ENCODE measurements at places on chromosomes 5 and 9. TPM values are rescaled to one million over a fixed set of nuclear protein-coding genes. Genes with fewer than 3 reads are reported as not detected.

- no peak overlapping the region for H3K27ac ChIP-seq
- no peaks in the 10 kb centered on the region for H3K36me3 ChIP-seq
- no peak overlapping the region for H3K4me3 ChIP-seq
Observed at GRCh38 chr9:113475031-113475430, 11.5 kb downstream of the RGS3 start.

GRCh38 chr5:83401122-83401731, 70.3 kb upstream of the VCAN start:
- H3K4me1 ChIP-seq, result peaks cover 41% of the 10 kb centered on the region
- no peak overlapping the region for H3K27ac ChIP-seq
- no peaks in the 10 kb centered on the region for H3K27me3 ChIP-seq
- DNase-seq, result no peak

GRCh38 chr5:170562875-170563228, 59.0 kb downstream of the KCNIP1 start:
- H3K4me1 ChIP-seq, result no peaks in the 10 kb centered on the region
- no peaks in the 10 kb centered on the region for H3K36me3 ChIP-seq
- no peak overlapping the region for H3K27ac ChIP-seq
- no peak overlapping the region for H3K4me3 ChIP-seq

GRCh38 chr9:80605129-80605528, 1033.4 kb downstream of the TLE4 start:
- peak; percentile 62 for DNase-seq
- H3K4me1 ChIP-seq, result peaks cover 10% of the 10 kb centered on the region
- H3K4me3 ChIP-seq, result no peak overlapping the region
- peaks cover 3% of the 10 kb centered on the region for H3K27me3 ChIP-seq

- peak; percentile 98 for DNase-seq
- no peak overlapping the region for H3K4me3 ChIP-seq
- peaks cover 36% of the 10 kb centered on the region for H3K4me1 ChIP-seq
- H3K27me3 ChIP-seq, result no peaks in the 10 kb centered on the region
Observed at GRCh38 chr5:160260881-160261815, 31.8 kb downstream of the FABP6 start.

- no peak for DNase-seq
- no peaks in the 10 kb centered on the region for H3K4me1 ChIP-seq
- H3K4me3 ChIP-seq, result no peak overlapping the region
- no peak overlapping the region for H3K27ac ChIP-seq
Observed at GRCh38 chr5:1497795-1498622, 25.8 kb downstream of the LPCAT1 start.

GRCh38 chr5:139690064-139690802, 42.1 kb downstream of the CXXC5 start:
- peak overlapping the region; percentile 80 for H3K27ac ChIP-seq
- H3K27me3 ChIP-seq, result no peaks in the 10 kb centered on the region
- peak; percentile 72 for DNase-seq
- no peaks in the 10 kb centered on the region for H3K36me3 ChIP-seq
- no peak overlapping the region for H3K4me3 ChIP-seq

- no peaks in the 10 kb centered on the region for H3K36me3 ChIP-seq
- no peaks in the 10 kb centered on the region for H3K4me1 ChIP-seq
Observed at GRCh38 chr5:149143470-149143869, 2.2 kb downstream of the ABLIM3 start.

DNA sequence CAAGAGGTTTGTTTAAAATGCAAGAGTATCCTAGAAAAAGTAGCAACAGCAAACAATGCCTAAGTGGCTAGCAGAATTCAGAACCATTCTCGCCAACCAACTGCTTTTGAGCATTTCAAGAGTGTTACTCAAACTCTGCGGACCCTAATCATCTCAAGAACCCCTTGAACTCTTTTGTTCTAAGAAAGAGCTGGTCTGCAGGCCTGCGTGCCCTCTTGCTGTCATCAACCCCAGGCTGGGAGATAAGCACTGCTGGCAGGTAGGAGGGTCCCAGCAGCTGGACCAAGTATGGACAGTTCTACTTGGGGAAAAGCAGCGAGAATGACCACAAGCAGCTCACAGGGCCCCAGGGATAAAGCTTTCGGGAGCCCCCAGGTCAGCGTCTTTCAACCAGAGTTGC, 38.3 kb downstream of the MYO10 start:
- H3K27ac ChIP-seq, result peak overlapping the region; percentile 91
- no peak overlapping the region for H3K4me3 ChIP-seq
- no peaks in the 10 kb centered on the region for H3K27me3 ChIP-seq
- no peaks in the 10 kb centered on the region for H3K36me3 ChIP-seq
- DNase-seq, result peak; percentile 86
- peaks cover 32% of the 10 kb centered on the region for H3K4me1 ChIP-seq

DNA sequence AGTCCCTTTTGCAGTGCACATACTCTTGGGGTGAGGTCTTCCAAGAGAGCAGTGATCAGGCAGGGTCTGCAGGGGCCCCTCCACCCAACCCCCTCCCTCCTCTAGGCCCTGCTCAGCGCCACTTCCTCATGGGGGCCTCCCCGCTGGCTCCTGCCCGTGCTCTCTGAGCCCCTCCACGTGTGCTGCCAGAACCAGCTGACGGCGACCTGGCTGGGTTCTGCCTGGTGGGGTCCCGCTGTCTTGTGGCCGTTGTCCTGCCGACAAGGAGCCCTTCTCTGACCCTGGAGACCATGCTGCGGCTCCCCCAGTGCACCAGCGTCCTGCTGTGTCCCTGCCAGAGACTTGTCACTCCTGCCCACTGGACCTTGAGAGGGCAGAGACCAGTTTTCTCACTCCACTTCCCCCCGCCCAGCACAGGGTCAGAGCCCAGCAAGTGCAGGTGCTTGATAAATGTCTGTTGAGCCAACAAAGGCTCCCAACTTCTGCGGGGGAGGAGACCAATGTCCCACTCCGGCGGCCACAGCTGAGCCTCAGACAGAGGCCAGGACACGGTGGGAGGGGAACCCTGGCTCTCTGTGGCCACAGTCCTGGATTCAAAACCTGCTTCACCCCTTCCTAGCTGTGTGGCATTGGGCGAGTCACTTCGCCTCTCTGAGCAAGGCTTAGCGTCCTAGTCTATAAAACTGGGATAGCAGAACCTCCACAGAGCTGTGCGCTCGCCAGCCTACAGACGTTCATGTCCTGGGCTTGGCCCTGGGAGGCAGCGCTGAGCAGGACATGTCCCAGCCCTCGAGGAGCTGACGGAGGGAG, 24.8 kb downstream of the SARDH start:
- no peaks in the 10 kb centered on the region for H3K27me3 ChIP-seq
- no peak overlapping the region for H3K27ac ChIP-seq
- peaks cover 29% of the 10 kb centered on the region for H3K4me1 ChIP-seq
- no peak overlapping the region for H3K4me3 ChIP-seq
- DNase-seq, result no peak

DNA sequence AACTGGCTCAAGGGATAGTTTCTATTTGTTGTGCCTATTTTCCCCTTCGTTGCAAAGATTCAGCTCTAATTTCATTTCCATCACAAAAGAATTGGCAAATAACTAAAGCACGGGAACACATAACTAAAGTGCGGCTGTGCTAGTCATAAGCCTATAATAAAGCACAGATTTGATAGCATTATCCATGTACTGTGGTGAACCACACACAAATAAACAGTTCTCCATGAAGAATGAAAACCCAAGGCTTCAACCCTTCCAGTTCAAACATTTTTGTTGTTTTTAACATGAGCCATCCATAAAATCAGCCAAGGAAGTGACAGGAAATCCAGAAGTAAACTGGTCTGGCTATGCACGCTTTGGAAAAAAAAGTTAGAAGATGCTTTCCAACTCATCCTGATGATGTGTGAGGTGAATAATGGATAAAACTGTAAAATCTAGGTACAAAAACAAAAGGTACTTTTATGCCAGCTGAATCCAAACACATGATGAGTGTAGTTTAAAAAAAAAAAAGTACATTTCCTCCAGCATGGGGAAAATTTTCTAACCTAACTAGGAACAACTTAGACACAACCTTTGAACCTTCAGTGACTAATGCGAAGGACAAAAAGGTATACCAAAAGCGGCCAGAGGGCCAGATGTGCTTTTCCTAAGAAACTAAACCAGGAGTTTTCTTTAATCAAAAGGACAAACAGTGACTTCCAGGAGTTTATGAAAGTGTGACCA, 10.2 kb downstream of the ZNF608 start:
- H3K4me1 ChIP-seq, result peaks cover 91% of the 10 kb centered on the region
- H3K27me3 ChIP-seq, result no peaks in the 10 kb centered on the region
- DNase-seq, result peak; percentile 33

DNA sequence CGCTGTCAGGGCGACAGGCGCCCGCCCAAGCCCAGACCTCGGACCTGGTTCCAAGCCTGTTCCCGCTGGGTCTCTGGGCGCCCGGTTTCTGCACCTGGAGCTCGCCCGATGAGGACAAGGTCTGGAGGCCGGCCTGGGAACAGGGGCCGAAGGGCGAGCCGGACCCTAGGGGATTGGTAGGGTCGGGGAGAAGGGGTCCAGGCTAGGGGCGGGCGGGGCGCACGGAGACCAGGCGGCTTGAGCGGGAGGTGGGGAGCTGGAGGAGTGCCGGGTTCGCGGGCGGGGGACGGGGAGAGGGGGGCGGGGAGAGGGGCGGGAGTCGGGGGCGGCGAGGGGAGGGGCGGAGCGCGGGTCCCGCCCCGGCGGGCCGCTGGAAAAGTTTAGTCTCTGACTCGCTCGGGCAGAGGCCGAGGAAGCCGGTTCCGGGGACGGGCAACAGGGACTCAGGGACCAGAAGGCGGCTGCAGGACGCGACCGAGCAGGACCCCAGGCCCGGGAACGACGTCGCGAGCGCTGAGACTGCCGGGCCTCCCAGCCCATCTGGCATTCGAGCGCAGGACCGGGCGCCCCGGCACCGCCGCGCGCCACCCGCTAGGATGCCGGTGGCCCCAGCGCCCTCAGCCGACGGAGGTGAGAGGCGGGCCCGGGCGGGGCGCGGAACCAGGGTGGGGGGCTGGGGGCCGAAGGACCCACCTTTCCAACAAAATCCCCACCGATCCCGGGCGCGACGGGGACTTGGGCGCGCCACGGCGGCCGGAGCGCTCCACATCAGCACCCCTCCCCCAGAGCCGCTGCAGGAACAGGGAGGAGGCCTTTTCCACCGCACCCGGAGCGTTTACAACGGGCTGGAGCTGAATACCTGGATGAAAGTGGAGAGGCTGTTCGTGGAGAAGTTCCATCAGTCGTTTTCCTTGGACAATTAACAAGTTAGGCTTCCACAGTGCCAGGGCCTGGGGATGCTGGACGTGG, at the start of gene S1PR3:
Gene S1PR3 (plus strand): TSS at position 403 of the 969 bp plus-strand sequence. CDS start 9,733 bp downstream, outside the sequence.
- H3K27ac ChIP-seq, result peak within 1 kb of the TSS; percentile 29
- H3K4me3 ChIP-seq, result peak within 1 kb of the TSS; percentile 74
- DNase-seq, result peak; percentile 81
- H3K27me3 ChIP-seq, result no peaks in the 10 kb centered on the region
- no peaks in the 10 kb centered on the region for H3K36me3 ChIP-seq

DNA sequence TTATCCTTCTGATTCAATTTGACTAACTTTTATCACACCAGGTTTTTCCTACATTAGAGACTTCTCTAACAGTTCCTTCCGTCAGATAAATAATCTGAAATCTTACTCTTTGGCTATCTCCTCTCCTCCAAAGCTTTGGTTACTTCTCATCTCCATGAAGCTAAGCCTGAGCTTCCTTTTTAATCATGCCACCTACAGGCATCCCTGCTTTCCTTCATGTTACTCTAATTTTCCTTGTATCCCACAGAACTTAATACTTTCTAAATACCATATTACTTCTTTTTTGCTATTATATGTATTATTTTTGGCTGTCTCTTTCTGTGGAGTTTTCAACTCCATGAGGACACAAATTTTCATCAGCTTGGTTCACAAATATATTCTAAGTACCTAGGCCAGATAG, 49.7 kb downstream of the C9 start:
- no peaks in the 10 kb centered on the region for H3K4me1 ChIP-seq
- no peak overlapping the region for H3K27ac ChIP-seq
- H3K4me3 ChIP-seq, result no peak overlapping the region
- no peaks in the 10 kb centered on the region for H3K27me3 ChIP-seq

GRCh38 chr5:58043032-58043945, 416.6 kb downstream of the PLK2 start:
- H3K27me3 ChIP-seq, result no peaks in the 10 kb centered on the region
- H3K4me3 ChIP-seq, result no peak overlapping the region
- DNase-seq, result no peak

GRCh38 chr9:20225826-20226225, 396.5 kb downstream of the MLLT3 start:
- DNase-seq, result no peak
- peaks cover 28% of the 10 kb centered on the region for H3K4me1 ChIP-seq

- H3K27ac ChIP-seq, result no peak overlapping the region
- H3K36me3 ChIP-seq, result no peaks in the 10 kb centered on the region
- no peak overlapping the region for H3K4me3 ChIP-seq
- no peaks in the 10 kb centered on the region for H3K4me1 ChIP-seq
- DNase-seq, result peak; percentile 76
- H3K27me3 ChIP-seq, result no peaks in the 10 kb centered on the region
Observed at GRCh38 chr5:61322738-61323725, 9.0 kb upstream of the ZSWIM6 start.

- H3K4me3 ChIP-seq, result no peak overlapping the region
- no peaks in the 10 kb centered on the region for H3K27me3 ChIP-seq
- no peak overlapping the region for H3K27ac ChIP-seq
Observed at GRCh38 chr9:111975709-111976108, 79.1 kb downstream of the UGCG start.

The RNF183 gene
- total RNA-seq, result 0.06 TPM

The ADCY2 gene
- total RNA-seq, result 2.2 TPM

The DMXL1 gene
- total RNA-seq, result 37.4 TPM

The PDCD1LG2 gene
- not detected for total RNA-seq

The PLAC8L1 gene
- total RNA-seq, result not detected

The MEF2C gene
- 95.3 TPM for total RNA-seq

The SPATA31A3 gene
- not detected for total RNA-seq

The ADAMTS6 gene
- 15.4 TPM for total RNA-seq

The TMEM174 gene
- not detected for total RNA-seq

The DMAC1 gene
- total RNA-seq, result 32.6 TPM

The MYOT gene
- not detected for total RNA-seq

Measured in cardiac muscle cell (in vitro differentiated cells and primary cell).